Naive thymus-derived CD4-positive, alpha-beta T cell (primary cell): ENCODE measurements at places on chromosomes 7 and 10. TPM values are rescaled to one million over a fixed set of nuclear protein-coding genes. Genes with fewer than 3 reads are reported as not detected.

GRCh38 chr10:19772972-19773371 lies 43.3 kb upstream of the PLXDC2 start:
- no peak overlapping the region for H3K27ac ChIP-seq
- no peak overlapping the region for H3K4me3 ChIP-seq
- no peaks in the 10 kb centered on the region for H3K27me3 ChIP-seq
- no peaks in the 10 kb centered on the region for H3K4me1 ChIP-seq

- no peaks in the 10 kb centered on the region for H3K27me3 ChIP-seq
- no peak overlapping the region for H3K27ac ChIP-seq
- H3K36me3 ChIP-seq: no peaks in the 10 kb centered on the region
- H3K4me1 ChIP-seq: no peaks in the 10 kb centered on the region
Measured at GRCh38 chr10:103552856-103553742, 59.6 kb downstream of the NEURL1 start.

GRCh38 chr10:71597821-71598498 lies 121.6 kb downstream of the C10orf105 start:
- no peaks in the 10 kb centered on the region for H3K36me3 ChIP-seq
- no peaks in the 10 kb centered on the region for H3K27me3 ChIP-seq
- no peaks in the 10 kb centered on the region for H3K4me1 ChIP-seq
- H3K27ac ChIP-seq: no peak overlapping the region

GRCh38 chr10:52004342-52004949 lies 305.1 kb upstream of the CSTF2T start:
- no peaks in the 10 kb centered on the region for H3K36me3 ChIP-seq
- no peak overlapping the region for H3K4me3 ChIP-seq
- DNase-seq: no peak

The CREB3L2 gene
- 18.1 TPM for total RNA-seq

The DGKB gene
- total RNA-seq: not detected

The VGF gene
- not detected for total RNA-seq
